ENCODE measurements at places on chromosomes 16 and 17. TPM values are rescaled to one million over a fixed set of nuclear protein-coding genes. Genes with fewer than 3 reads are reported as not detected.

- DNase-seq = no peak
These were observed 4.6 kb downstream of the IRF8 start for GRCh38 chr16:85903559-85903958.

- DNase-seq = no peak
These were observed 15.5 kb upstream of the CDH15 start for GRCh38 chr16:89155851-89156739.

Gene NOG
- polyA plus RNA-seq = 0.71 TPM

DNA sequence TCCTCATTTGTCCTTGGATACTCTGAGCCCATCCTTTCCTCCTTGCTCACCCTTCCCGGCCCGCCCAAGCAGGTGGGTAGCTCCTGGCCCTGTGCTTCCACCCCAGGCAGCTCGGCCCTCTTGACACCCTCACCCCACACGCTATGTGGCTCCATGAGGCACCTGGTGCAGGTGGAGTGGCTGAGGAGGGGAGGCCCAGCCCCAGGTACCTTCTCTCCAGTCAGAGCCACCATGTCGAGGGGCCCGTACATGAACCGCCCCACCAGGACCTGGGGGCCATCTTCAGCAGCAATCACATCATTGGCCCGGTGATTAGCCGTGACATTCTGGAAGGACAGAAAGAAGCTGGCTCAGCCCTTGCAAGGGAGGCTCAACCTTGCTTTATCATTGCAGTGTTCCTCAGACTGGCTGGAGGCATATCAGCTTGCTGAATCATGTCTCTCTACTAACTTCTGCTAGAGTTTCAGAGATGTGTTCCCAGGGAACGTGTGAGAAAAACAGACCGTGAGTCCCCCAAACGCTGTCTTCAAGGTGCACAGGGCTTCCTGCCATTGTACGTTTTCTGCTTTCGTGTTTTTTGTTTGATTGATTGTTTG is 20.3 kb downstream of the PIMREG start:
- DNase-seq = no peak

GRCh38 chr17:42659079-42659931 is at the start of gene TUBG2:
Gene TUBG2 (plus strand): TSS chr17:42659284. CDS start chr17:42659504, 220 bp downstream.
- DNase-seq = peak; percentile 95

Gene FLYWCH1
- 17.5 TPM for polyA plus RNA-seq

- no peak for DNase-seq
These were observed at the start of gene OR1F1 for GRCh38 chr16:3187798-3188674. Gene OR1F1 (plus strand): TSS chr16:3188204.

Gene UMOD
- 0.15 TPM for polyA plus RNA-seq

- no peak for DNase-seq
These were observed 18.2 kb downstream of the SRP68 start for GRCh38 chr17:76054112-76054476.

DNA sequence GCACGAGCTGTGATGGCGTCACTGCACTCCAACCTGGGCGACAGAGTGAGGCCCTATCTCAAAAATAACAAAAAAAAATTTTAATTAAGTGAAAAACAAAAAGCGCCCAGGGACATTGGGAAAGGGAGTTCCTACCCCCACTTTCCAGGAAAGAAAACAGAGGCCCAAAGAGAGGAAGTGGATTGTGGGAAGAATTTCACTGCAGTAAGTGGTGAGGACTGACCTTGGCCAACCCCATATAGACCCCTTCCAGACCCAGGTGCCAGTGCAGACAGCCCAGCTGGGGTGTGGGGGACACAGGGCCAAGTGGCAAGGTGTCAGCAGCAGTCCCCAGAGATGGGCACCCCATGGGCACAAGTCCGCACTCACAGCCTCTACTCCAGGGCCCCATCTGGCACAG is 29.0 kb upstream of the KRT17 start:
- DNase-seq = no peak

- no peak for DNase-seq
These were observed 606.0 kb upstream of the RBFOX1 start for GRCh38 chr16:6726621-6727020.

Gene WFDC1
- polyA plus RNA-seq = 6.2 TPM
